ENCODE measurements at places on chromosomes 6 and 20.
A peak's percentile ranks its signal among the peaks of the same experiment; 100 is the strongest.

DNA sequence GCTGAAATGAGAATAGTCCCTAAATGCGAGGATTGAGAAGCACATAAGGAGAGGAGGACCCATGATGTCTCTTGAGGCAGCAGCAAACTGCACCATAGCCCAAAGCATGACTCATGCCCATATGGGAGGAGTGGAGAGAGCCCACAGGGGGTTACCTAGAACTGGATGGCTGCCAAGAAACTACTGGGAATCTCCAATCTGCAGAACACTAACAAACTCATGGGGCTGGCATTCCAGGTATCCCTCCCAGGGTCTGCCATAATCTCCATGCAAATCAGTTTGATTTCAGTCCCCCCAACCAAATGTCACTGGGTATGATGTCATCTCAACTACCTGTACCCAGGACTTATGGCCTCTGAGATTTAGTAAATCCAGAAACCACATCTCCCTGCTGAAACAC, 410.5 kb downstream of the PTPRT start:
- no peak for DNase-seq

DNA sequence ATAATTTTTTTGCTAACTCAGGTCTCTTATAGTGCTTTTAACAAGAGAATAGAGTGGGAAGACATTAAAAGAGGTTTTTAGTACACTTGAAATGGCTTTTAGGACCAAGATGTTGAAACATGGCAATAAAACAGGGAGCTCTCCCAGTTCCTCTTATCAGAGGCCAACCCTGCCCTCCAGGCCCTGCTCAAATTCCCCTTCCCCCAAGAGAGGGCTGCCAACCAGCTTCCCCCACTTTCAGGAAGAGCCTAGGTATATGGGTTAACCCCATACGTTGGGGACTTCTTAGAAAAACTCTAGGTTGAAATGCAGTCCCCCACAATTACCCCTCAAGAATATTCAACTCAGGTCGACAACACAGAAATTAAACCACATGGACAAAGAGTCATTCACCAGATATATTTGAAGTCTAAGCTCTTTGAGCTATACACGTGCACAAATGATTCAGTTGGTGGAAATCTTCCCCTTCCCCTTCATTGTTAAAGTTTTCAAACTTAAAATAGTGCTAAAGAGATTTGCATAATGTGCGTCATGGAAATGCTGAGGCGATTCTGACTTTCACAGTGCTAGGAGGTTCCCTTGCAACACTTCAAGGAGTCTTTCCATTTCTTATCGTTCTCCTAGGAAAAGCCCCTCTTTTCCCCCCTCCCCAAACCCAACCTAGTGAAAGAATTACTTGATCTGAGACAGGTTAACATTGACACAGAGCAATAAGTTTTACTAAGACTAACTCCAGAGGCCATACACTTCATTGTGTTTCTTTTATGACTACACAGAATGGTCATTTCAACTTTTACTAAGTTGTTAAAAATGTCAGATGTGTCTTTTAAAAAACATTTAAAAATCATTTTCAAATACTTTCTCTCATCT, 49.8 kb upstream of the ENPP5 start:
- peak; percentile 46 for DNase-seq

DNA sequence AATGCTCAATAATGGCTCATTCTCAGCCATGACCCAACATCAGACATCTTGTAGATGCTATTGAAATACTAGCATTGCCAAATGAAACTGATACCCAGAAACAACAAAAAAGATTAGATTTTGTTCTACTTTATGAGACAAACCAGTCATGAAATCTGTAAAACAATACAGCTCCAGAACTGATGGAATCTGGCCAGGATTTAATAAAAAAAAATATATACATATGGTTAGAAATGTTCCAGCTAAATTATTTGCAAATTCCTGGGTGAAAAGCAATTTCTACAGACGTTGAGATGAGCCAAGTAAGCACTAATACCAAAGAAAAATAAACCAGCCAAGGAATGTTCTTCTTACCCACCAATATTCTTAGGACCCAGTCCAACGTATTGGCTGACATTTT, 201.3 kb downstream of the EPHA7 start:
- no peak for DNase-seq

DNA sequence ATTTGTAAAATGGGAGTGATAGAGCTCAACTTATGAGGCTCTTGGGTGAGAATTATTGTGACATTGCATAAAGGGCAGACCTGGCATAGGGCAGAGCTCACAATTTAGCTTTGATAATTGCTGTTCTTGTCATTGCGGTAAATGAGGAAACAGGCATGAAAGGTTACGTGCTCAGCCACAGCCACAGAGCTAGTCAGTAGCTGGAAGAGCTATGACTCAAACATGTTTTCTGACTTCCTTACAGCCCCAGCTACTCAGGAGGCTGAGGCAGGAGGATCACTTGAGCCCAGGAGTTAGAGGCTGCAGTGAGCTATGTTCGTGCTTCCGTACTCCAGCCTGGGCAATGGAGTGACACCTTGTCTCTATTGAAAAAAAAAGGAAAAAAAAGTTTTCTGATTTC, 3.5 kb upstream of the GHRH start:
- DNase-seq = peak; percentile 40

DNA sequence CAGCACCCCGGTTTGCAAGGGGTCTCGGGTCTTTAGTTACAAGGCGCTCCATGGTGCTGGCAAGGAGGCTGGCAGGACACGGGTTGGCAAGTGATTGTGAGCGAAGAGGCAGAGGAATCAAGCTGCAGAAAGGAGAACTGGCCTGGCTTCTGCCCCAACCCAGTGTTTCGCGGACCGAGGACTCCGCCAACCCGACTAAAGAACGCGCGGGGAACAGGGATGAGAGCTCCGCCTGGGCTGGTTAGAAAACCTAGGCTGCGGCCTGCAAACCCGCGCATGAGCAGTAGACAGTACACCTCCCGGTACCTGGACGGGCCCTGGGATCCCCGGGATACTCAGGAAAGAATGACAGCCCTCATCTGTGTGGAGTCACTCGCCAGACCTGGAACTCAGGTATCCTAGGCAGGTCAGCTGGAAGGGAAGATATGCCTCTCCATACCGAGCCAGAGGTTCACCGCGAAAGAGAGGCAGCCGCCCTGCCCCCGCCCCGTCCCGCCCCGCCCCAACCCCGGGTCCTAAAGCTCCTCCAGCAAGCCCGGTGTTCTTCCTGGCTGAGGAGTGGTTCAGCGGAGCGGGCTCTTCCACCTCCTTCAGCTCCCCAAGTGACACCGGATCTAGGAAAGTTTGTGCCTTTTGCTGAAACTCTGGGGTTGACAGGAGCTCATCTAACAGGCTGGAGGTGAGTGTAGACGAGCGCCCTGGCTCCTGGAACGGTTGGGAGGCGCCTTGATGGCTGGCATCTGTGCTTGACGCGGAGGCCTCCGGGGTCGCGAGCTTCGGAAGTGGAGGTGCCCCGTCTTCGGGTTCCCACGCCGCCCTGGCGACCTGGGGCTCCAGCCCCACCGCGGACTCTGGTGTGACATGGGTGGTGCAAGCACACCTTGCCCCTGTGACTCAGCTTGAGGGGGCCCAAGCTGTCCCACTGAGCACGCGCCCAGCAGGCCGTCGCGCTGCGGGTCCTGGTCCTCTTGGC, 1847.3 kb upstream of the DEFB115 start:
- DNase-seq = no peak

GRCh38 chr6:165204807-165205545, 104.4 kb downstream of the C6orf118 start:
- DNase-seq = no peak

GRCh38 chr6:149840345-149841075, 23.6 kb downstream of the LRP11 start:
- peak; percentile 43 for DNase-seq

DNA sequence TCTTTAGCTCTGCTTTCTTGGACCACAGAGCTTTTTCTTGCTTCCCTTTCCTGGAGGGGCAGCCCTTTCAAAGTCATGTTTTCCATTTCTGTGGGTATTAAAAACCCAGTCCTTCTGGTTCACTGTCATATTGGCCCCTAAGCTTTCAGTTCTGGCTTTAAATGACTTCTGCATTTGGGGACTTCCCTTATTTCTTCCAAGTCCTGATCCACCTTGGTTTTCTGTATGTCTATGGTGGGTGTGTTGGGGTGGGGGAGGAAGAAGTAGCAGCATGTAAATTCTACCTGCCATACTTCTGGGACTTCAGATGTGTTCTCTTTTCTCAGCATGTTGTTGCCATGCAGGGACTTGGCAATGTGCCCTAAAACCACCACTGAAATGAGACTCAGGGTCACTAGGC, 77.1 kb upstream of the EMILIN3 start:
- no peak for DNase-seq

DNA sequence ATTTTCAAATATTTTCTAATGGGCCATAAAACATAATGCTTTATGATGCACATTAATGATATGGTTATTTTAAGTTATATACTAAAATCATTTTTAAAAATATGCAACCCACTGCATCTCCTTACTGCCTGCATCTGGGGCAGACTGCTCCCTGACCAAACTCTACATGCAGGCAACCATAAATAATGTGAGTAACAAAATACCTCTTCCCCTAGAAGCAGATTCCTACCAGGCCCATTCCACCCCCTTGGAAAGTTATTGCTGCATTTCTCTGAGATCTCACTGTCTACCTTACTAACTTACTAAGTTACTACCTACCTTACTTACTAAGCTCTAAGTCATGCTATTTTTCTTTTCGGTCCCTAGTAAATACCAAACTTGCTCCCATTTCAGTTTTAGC, 71.8 kb downstream of the ATG5 start:
- no peak for DNase-seq

- no peak for DNase-seq
These were observed 104.3 kb upstream of the MRPS10 start for GRCh38 chr6:42321976-42322375.

DNA sequence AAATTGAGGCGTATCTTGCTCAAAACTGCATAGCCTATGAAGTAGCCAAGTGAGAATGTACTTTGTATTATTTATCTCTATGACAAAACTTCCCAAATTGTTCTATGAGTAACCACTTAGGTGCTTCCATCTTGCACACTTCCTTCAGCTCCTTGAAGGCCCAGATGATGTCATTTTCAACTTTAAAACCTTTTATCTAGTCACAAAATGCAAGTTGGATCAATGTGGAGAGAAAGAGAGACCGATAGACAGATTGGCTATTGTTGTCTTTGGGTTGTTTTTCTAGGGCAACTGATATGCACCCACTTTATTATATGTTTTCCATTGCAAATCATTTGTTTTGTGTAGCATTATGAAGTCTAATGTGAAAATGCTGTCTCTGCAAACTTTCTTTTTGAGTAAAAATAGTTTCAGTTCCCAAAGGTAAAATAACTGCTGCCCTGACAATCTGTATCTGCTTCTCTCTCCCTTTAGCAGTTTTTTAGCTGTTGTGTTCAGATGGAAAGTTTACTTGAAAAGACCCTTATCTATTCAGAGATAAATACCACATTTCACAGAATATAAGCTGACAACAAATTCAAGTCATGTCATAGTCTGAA, 73.7 kb upstream of the CITED2 start:
- no peak for DNase-seq

DNA sequence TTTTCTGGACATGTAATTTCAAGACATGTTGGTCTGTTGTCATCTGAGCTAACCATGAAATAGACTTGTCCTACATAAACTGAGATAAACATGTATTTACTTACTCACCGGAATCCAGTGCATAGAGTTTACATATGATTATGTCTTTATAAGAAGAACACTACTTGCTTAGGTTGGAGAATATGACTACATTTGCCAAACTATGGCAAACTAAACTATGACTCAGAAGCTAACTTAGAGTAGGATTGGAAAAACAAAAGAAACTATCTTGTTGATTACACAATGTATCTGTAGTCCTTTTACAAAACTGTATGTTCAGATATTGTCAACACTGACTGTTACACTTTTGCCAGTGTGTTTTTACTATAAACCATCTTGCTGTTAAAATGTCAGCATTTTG, 113.3 kb downstream of the CRYBG1 start:
- DNase-seq = no peak

DNA sequence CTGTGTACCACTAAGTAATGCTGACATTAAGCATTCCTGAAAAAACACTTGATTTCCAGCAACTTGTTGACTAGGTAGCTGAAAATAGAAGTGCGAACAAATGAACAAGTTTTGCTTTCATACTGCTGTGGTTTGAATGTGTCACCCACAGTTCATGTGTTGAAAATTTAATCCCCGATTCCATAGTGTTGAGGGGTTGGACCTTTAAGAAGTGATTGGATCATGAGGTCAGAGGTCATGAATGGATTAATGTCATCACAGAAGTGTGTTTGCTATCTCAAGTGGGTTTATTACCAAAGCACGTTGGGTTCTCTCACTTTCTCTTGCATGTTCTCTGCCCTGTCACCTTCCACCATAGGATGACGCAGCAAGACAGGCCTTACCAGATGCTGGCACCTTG, 568.5 kb downstream of the UTRN start:
- DNase-seq = no peak

GRCh38 chr20:4832469-4832868, 110.8 kb downstream of the PRND start:
- DNase-seq = no peak

DNA sequence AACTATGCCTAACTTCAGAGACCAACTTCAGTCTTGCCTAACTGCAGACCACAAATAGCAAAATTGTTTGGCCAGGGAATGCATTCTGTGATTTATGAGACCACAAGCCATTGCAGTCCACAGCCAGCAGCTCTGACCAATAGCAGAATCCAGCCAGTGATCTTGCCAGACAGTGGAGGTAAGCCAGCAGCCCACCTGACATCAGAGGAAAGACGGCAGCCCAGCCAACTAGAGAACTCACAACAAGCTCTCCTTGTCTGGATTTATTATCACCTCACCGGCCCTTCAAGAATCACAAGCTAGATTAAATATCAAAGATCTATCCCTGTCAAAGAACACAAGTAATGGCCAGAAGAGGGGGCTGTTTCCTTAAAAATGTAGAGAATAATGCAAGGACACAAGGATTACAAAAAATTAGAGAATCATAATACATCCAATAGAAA, 66.5 kb upstream of the SLC35F1 start:
- no peak for DNase-seq

- peak; percentile 52 for DNase-seq
These were observed 5.8 kb downstream of the C6orf132 start for GRCh38 chr6:42136508-42137193.

DNA sequence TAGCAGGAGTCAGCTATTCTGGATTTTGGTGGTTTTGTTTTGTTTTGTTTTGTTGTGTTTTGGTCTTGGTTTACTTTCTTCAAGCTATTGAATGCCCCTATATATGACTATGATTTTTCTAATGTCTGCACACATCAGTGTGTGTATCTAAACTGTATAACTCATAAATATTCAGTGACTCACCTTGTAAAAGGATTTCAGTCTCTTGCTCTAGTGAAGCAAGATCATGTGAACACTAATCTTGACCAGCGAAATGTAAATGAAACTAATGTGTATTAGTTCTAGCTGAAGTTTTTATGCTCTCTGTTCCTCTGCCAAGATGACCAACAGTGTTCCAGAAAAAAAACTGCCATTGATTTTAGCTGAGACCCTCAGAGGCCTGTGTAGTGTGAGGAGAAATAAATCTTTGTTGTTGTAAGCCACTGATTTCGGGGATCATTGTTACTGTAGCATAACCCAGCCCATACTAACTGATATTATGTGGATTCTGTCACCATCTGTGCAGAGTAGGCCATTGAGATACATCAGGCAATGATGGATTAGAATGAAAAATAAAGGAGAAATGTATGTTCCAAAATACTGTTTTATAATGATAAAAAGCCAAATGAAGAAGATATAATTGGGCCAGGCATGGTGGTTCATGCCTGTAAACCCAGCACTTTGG, 11.5 kb upstream of the BTBD9 start:
- no peak for DNase-seq

GRCh38 chr20:32965581-32966373, 38.5 kb downstream of the SUN5 start:
- no peak for DNase-seq

- DNase-seq = no peak
These were observed 8.8 kb downstream of the NR2E1 start for GRCh38 chr6:108174371-108175175.

Data from stimulated activated CD4-positive, alpha-beta T cell treated with anti-CD3 and anti-CD28 coated beads, Interleukin-1b, Interleukin-23, amount 100 ng/mL, for 48 hours (primary cell).